Mesenchymal stem cell (in vitro differentiated cells and primary cell): ENCODE measurements at places on chromosomes 6 and 20.

- H3K4me3 ChIP-seq, result no peak overlapping the region
- H3K27ac ChIP-seq, result no peak overlapping the region
- no peaks in the 10 kb centered on the region for H3K27me3 ChIP-seq
- no peaks in the 10 kb centered on the region for H3K36me3 ChIP-seq
- H3K4me1 ChIP-seq, result peaks cover 1% of the 10 kb centered on the region
- no peak for DNase-seq
These were observed 61.4 kb upstream of the MOCS1 start for GRCh38 chr6:39995633-39996032.

- no peaks in the 10 kb centered on the region for H3K36me3 ChIP-seq
- no peak overlapping the region for H3K4me3 ChIP-seq
- no peaks in the 10 kb centered on the region for H3K4me1 ChIP-seq
- no peak overlapping the region for H3K27ac ChIP-seq
These were observed 27.1 kb downstream of the HSF2 start for GRCh38 chr6:122426597-122426996.

- H3K27ac ChIP-seq, result no peak overlapping the region
- H3K4me3 ChIP-seq, result peak overlapping the region; percentile 55
- no peaks in the 10 kb centered on the region for H3K36me3 ChIP-seq
These were observed 54.3 kb downstream of the ANKRD60 start for GRCh38 chr20:58173930-58174707.

GRCh38 chr20:25865715-25866656 is 169.3 kb upstream of the ZNF337 start:
- H3K36me3 ChIP-seq, result no peaks in the 10 kb centered on the region
- no peak overlapping the region for H3K27ac ChIP-seq
- peaks cover 71% of the 10 kb centered on the region for H3K27me3 ChIP-seq
- peak; percentile 30 for DNase-seq
- peaks cover 22% of the 10 kb centered on the region for H3K4me1 ChIP-seq

DNA sequence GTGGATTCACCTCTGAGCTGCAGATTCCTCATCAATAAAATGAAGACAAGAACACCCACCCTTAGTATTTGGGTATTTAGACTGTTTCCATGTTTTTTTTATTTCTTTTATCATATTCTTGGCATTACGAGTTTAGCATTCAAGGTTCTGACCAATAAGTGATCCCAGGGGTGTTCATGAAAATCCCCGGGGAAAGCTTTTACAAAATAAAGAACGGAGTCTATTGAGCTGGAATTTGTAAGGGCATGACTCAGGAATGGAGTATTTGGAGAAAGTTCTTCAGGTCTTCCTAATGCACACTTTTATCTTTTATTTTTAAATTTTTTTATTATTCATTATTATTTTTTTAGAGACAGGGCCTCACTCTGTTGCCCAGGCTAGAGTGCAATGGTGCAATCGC is 19.4 kb upstream of the TOX2 start:
- H3K4me3 ChIP-seq, result no peak overlapping the region
- H3K27me3 ChIP-seq, result no peaks in the 10 kb centered on the region
- H3K27ac ChIP-seq, result no peak overlapping the region
- H3K36me3 ChIP-seq, result no peaks in the 10 kb centered on the region
- no peaks in the 10 kb centered on the region for H3K4me1 ChIP-seq
- DNase-seq, result no peak

- H3K4me1 ChIP-seq, result no peaks in the 10 kb centered on the region
- H3K36me3 ChIP-seq, result peaks cover 32% of the 10 kb centered on the region
- H3K4me3 ChIP-seq, result no peak overlapping the region
- no peak overlapping the region for H3K27ac ChIP-seq
- DNase-seq, result no peak
- no peaks in the 10 kb centered on the region for H3K27me3 ChIP-seq
These were observed 12.0 kb downstream of the ZFP64 start for GRCh38 chr20:52179331-52180179.

DNA sequence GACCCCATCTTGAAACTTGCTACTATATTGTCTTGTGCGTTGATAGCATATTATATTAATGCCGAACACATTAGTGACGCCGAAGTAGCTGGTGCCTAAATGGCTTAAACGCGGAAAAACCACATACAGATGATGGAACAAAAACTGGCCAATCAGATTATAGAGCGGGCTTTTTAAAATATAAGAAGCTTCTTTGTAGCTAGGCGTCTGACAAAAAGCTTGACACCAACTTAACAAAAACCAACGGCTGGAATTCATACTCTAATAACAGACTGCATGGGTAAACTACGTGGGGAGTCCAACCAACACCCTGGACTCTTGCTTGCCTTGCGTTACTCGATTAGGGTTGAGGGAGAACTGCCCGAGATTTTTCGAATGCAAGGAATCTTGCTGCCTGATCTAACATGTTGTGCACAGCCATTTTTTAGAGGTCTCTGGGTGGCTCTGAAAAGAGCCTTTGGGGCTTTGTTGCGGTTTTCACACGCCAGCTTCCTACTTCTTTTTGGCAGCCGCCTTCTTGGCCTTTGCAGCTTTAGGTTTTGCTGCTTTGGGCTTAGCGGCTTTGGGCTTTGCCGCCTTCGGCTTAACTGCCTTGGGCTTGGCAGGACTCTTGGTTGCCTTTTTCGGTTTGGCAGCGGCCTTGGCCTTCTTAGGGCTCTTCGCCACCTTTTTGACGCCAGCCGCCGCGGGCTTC is 45.7 kb downstream of the OR2B2 start:
- DNase-seq, result peak; percentile 86
- H3K4me1 ChIP-seq, result peaks cover 14% of the 10 kb centered on the region
- no peaks in the 10 kb centered on the region for H3K36me3 ChIP-seq
- H3K27me3 ChIP-seq, result no peaks in the 10 kb centered on the region

DNA sequence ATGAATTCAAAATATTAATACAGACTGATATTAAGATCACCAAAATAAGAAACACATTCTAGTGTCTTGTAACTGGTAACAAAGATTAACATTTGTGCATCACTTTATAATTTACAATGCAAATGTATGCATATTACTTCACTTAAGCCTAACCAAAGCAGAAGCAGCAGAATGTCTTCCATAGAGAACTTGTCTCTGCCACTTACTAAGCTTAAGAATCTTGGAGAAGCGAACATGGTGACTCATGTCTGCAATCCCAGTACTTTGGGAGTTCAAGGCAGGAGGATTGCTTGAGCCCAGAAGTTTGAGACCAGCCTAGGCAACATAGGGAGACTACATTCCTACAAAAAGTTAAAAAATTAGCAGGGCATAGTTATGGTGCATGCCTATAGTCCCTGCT is 18.8 kb downstream of the AK9 start:
- DNase-seq, result peak; percentile 56
- H3K4me3 ChIP-seq, result no peak overlapping the region
- no peaks in the 10 kb centered on the region for H3K36me3 ChIP-seq
- no peak overlapping the region for H3K27ac ChIP-seq
- H3K27me3 ChIP-seq, result no peaks in the 10 kb centered on the region

DNA sequence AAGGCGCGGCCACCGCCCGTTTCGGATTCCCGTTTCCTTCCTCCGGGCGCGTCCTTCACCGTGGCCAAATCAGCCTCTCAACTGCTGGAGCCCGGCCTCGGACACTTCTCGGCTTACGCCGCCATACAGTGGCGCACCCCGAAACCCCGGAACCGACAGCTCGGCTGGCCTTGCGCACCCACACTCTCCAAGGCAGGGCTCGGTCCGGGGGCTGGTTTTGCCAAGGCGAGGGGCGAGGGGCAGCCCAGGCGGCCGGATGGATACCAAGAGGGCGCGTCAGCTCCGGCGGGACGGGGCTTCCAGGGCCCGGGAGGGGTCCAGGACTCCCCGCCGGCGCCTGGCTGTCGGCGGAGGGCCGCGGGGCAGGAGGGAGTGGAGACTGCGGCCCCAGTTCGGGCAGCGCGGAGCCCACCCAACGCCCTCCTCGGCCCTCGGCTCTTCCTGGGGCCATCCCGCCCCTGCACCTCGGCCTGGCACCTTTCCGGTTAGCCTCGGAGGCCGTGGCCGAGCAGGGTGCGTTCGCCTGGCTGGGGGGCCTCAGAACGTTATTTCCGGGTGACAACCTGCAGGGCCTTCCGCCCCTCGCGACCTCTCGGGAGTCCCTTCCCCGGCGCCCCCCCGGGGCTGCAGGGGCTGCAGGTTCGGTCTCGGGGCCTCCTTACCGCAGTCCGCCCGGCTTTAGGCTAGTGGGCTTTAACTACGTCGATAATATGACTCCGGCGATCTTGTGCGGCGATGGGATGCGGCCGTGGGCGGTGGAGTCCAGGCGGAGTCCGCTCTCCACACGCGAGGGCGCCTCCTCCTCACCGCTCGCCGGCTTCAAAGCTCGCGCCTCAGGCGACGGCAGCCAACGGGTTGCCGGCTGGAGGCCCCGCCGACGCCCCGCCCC is 697 bp upstream of the CEP43 start:
- H3K27me3 ChIP-seq, result no peaks in the 10 kb centered on the region
- no peaks in the 10 kb centered on the region for H3K36me3 ChIP-seq
- no peak for DNase-seq
- H3K4me3 ChIP-seq, result peak overlapping the region; percentile 82
- H3K4me1 ChIP-seq, result peaks cover 9% of the 10 kb centered on the region

GRCh38 chr6:21612067-21612745 is 18.7 kb downstream of the SOX4 start:
- no peaks in the 10 kb centered on the region for H3K27me3 ChIP-seq
- no peaks in the 10 kb centered on the region for H3K36me3 ChIP-seq
- no peak for DNase-seq
- H3K27ac ChIP-seq, result no peak overlapping the region

DNA sequence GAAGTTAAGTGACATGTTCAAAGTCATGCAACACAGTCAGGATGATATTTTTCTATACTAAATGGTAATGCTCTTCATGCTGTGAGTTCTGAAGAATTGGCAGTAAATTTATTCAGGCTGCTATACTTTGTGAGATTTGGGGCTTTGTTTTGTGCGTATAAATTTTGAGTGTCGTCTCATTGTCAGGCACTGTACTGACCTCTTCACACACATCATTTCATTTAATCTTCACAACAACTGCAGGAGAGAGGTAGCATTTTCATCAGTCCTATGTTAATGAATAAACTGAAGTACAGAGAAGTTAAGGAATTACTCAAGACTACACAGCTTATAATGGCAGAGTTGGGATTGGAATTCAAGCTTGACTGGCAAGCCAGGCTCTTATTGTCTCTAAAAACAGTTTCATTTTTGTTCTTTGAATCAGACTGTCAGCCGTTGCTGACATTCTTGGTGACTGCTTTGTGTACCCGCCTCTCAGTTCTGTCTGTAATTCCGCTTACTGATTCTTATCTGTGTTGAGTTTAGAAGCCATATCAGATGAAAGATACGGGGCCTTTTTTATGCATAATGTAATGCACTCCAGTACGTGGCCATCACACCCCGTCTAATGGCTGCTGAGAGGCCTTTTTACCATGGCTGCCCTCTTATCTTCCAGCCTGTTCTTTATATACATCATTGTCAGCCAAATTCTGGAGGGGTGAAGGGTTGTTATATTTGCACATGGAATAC is 274.9 kb downstream of the UTRN start:
- no peaks in the 10 kb centered on the region for H3K27me3 ChIP-seq
- no peak overlapping the region for H3K27ac ChIP-seq
- no peaks in the 10 kb centered on the region for H3K4me1 ChIP-seq

- no peaks in the 10 kb centered on the region for H3K36me3 ChIP-seq
- no peaks in the 10 kb centered on the region for H3K4me1 ChIP-seq
- H3K27ac ChIP-seq, result no peak overlapping the region
- peak; percentile 40 for DNase-seq
These were observed 628.8 kb upstream of the MAN1A1 start for GRCh38 chr6:119978274-119978889.

DNA sequence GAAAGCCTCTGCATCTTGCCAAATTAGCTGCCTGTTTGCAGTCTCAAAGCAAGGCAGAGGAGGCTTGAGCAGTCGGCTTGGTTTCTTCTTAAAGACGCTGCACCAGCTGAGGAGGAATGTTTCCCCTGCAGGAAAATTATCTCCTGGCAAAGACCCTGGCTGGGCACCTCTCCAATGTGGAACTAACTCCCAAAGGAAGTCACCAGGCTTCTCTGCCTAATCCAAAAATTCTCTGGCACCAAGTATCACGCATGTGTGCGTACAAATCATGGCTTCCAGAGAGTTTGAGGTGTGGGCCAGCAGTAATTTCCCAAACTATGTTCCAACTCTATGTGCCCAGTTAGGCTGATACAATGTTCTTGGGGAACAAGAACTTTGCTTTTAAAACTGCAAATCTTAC is 176.2 kb downstream of the KIF16B start:
- no peaks in the 10 kb centered on the region for H3K27me3 ChIP-seq
- no peak for DNase-seq
- no peak overlapping the region for H3K4me3 ChIP-seq
- no peaks in the 10 kb centered on the region for H3K4me1 ChIP-seq

DNA sequence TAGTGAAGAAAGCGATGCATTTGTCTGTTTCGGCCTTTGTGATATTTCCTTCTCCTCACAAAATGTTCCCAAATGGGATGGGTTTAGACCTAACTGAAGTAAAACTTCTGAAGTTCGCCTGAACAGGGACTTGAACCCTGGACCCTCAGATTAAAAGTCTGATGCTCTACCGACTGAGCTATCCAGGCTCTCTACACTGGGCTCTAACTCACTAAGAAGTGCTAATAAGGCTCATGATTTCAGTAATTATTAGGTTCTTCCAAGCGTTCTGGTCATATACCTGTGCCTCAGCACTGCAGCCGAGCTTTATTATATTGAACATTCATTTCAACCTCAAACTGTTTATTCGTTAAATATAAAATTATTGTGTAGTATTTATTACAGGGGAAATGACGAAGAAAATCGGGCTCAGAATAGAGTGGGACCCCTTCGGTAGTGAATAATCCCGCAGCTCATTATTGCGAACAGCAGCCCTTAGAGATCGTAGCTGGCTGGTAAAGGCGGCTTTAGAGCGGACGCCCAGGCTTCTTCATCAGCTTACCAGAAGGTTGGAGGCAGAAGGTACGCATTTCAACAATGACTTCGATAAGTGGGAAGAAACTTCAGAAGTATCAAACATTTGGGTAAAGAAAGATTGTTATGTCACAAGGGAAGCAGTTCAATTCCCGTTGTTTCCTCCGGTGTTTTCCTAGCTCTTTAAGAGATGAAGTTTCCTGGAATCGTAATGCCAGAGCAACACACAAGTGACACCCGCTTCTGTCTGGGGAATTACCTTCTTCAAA is 119.0 kb upstream of the ZNF184 start:
- H3K27me3 ChIP-seq, result peaks cover 29% of the 10 kb centered on the region
- peaks cover 4% of the 10 kb centered on the region for H3K4me1 ChIP-seq
- H3K4me3 ChIP-seq, result peak overlapping the region; percentile 80
- peak; percentile 35 for DNase-seq
- H3K27ac ChIP-seq, result no peak overlapping the region
- H3K36me3 ChIP-seq, result no peaks in the 10 kb centered on the region

- DNase-seq, result peak; percentile 65
- H3K27ac ChIP-seq, result peak overlapping the region; percentile 75
- no peaks in the 10 kb centered on the region for H3K27me3 ChIP-seq
- peaks cover 11% of the 10 kb centered on the region for H3K4me1 ChIP-seq
- no peaks in the 10 kb centered on the region for H3K36me3 ChIP-seq
These were observed 223.0 kb upstream of the SYNCRIP start for GRCh38 chr6:85865420-85866369.

GRCh38 chr20:3846378-3846739 is 275 bp upstream of the MAVS start:
- H3K27ac ChIP-seq, result peak overlapping the region; percentile 48
- H3K27me3 ChIP-seq, result no peaks in the 10 kb centered on the region
- peak overlapping the region; percentile 90 for H3K4me3 ChIP-seq
- peaks cover 5% of the 10 kb centered on the region for H3K36me3 ChIP-seq
- DNase-seq, result no peak
